ENCODE measurements at places on chromosomes 5 and 9. TPM values are rescaled to one million over a fixed set of nuclear protein-coding genes. Genes with fewer than 3 reads are reported as not detected.

The OCLN gene
- 5.6 TPM for polyA plus RNA-seq

The FOXD4L4 gene
- polyA plus RNA-seq = 0.15 TPM

The DENND4C gene
- 14.0 TPM for polyA plus RNA-seq

The IGFBPL1 gene
- not detected for polyA plus RNA-seq

The PCDH12 gene
- 0.01 TPM for polyA plus RNA-seq

All from B cell (primary cell).